Amniotic epithelial cell (primary cell): ENCODE measurements at places on chromosomes 7 and 10.

DNA sequence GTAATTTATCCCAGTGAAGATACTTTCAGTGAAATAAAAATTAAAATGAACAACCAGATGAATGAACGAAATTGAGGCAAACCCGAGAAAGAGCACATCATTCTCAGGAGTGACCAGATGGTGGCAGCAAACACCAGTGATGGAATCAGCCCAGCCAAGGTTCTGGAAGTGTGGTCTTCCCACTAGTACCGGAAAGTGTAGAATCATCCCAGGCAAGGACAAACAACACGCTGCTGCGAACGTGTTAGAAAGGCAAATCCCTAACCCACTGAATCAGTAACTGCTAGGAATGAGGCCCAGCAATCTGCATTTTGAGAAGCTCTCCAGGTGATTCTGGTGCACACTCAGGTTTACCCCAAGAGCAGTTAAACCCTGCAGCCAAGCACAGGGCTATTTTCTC is 15.5 kb upstream of the SLC18A3 start:
- DNase-seq, result peak; percentile 67

DNA sequence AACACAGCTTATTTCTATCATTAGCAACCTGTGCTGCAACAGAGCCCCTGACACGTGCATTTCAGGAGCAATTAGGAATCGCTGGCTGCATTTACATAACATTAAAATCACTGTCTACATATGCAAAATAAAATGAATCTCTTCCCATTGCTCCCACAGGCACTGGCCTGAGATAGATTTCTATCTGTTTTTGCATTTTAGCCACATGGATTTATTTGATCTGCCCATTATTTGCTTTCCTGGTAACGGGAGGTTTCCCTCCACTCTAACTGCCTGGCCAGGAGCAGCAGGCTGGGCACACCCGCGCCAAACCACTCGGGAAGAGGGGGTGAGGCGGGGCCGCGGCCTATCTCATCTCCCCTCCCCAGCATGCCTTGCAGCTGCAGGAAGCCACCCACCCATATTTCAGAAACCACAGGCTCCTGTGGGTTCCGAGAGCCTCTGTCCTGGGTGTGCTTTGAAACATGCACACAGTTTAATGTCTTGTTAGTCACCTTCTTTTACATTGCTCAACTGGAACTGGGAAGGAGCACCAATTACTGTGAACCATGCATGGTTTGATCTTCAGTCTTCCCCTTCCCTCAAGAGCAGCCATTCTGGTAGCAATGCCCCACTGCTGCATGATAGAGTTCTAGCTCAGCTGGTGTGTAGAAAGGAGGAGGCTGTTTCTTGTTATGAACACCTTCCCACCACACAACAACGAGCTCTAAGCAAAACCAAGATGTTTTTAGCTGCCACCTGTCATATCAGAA is 37.7 kb upstream of the IKZF1 start:
- DNase-seq, result no peak

- DNase-seq, result no peak
Measured at GRCh38 chr7:81355911-81356310, 413.9 kb downstream of the HGF start.

DNA sequence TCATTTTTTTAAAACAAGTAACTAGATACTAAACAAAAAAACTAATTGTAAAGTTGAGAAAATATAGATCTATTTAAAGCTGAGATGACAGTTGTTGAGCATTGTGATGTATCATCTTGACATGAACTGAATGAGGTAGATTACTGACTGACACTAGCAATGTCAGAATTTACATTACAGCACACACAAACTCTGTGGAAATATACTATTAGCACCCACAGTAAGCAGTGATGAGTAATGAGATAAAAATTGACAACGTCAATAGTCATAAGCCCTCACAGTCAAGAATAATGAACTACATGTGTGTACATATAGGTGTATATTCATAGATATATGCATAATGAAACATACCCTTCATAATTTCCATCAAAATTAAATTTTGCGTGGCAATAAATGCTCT is 368.4 kb downstream of the TFEC start:
- DNase-seq, result peak; percentile 4

DNA sequence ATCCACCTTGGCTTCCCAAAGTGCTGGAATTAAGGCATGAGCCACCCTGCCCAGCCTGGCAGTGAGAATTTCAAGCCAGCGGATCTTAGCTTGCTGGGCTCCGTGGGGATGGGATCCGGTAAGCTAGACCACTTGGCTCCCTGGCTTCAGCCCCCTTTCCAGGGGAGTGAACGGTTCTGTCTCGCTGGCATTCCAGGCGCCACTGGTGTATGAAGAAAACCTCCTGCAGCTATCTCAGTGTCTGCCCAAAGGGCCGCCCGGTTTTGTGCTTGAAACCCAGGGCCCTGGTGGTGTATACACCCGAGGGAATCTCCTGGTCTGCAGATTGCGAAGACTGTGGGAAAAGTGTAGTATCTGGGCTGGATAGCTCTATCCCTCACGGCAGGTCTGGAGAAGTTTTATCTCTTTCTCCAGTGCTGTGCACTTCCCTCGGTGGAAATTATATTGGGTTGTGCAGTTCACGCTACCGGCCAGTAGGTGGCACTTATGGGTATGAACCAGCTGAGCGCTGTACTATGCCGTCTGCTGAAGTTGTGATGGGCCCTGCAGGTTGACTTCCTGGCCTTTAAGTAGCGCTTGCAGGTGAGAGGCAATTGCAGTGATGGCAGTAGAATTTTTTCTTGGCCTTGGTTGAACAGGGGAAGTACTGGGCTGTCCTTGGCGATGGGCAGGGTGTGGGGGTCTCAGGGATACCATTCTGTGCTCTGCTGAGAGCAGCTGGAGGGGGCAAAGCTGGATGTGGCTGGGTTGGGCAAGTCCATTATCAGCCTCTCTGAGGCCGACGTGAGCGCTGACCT is 138.0 kb upstream of the MTPN start:
- peak; percentile 62 for DNase-seq

- DNase-seq, result no peak
Measured at GRCh38 chr7:117771756-117772155, 101.5 kb downstream of the CTTNBP2 start.

GRCh38 chr10:36003031-36003600 is 361.0 kb upstream of the FZD8 start:
- no peak for DNase-seq

DNA sequence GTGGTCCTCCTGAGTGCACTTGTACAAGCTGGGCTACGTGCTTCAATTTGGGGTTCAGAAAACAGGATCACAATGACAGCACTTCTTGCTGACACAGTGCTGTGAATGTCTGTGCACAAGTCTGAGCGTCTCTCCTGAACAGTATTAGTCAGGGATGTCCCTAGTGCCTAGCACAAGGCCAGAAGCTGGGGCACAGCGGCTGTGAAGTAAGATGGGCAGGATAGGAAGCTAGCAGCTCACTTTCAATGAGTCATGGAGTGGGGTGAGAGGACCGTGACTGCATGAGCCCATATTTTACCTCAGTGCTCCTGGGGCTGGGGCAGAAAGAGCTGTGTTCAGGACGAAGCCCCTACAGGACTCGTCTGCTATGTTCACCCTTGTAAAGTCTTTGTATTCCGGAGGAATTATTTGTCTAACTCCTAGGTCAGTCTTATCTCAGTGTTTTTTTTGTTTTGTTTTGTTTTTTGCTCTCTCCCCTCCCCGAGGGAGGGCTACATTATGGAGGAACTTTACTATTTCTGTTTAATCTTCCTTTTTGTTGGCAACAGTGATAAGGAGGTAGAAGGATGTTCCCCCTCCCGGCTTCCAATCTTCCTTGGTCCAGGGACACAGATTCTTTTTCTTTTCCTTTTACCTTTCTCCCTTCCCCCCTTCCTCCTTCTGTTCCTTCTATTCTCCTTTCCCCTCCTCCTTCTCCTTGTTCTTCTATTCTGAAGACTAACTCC is 2.8 kb upstream of the LRMDA start:
- peak; percentile 35 for DNase-seq

GRCh38 chr10:76195654-76196390 is 764.4 kb downstream of the LRMDA start:
- peak; percentile 53 for DNase-seq

GRCh38 chr10:13092291-13093102 is 7.5 kb upstream of the OPTN start:
- no peak for DNase-seq

DNA sequence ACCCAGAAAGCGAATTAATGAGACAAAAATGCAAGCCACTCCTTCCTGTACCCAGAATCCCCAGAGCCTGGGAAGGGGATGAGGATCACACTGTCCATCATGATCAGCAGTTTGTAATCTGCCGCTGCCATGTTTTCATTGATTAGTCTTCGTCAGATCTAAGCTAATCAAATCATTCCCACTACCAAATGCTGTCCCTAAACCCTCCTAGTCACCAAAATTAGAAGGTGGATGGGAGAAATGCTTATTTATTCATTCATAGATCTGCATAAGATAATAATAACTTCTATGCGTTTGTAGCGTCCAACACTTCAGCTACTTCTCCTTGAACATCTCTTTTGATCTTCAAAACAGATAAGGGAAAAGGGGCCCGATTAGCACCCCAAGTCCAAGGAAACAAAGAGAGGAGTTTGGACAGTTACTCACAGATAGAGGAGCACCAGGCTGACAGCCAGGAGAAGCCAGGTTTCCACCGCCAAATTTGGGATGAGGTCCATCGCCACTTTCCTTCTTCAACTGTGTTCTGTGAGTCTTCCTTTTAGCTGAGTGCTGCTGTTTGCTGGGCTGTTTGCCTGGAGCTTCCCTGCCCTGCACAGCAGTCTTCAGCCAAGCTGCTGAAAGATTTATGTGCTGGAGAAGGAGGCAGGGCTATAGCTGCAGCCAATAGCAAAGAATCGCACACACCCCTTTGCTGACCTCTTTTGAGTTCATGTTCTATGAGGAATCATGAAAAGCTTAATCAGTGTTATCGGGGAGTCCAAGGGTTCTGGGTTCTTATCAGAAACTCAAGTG is at the start of gene CYP3A5:
Gene CYP3A5 (minus strand): TSS at position 597 of the 792 bp plus-strand sequence. CDS start 100 bp downstream, at position 497.
- DNase-seq, result peak; percentile 48

DNA sequence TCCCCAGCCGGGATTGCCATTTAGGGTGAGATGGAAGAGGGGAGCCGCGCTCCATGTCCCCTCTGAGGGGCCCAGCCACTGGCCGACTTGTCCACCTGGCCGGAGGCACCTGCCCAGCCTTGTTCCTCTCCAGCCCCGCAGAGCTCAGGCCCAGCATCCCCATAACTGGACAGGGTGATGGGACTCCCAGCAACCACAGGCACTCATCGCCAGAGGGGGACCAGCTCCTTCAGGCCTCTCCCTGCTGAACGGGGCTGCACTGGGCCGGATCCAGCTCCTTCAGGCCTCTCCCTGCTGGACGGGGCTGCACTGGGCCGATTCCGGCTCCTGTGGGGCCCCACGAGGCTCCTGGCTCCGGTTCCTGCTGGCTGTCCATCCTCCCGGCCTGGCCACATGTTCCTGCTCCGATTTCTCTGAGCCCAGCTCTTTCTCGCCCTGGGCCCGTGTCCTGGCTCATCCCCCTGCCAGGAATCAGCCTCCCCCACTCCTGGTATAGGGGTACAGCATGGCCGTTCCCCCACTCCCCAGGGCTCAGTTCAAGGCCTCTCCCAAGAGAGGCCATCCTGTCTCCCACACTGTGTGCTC is 56.1 kb upstream of the ADGRA1 start:
- DNase-seq, result no peak

DNA sequence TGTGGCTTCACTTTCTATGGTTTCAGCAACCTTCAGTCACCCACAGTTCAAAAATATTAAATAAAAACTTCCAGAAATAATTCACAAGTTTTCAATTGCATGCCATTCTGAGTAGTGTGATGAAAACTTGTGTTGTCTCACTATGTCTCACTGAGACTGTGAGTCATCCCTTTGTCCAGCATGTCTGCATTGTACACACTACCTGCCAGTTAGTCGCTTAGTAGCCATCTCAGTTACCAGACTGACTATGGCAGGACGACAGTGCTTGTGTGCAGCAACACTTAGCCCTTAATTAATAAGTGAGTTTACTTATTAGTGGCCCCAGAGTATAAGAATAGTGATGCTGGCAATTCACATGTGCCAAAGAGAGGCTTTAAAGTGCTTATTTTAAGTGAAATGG is 22.5 kb downstream of the CCDC186 start:
- DNase-seq, result peak; percentile 77

GRCh38 chr10:94104316-94105000 is 110.7 kb downstream of the PLCE1 start:
- DNase-seq, result peak; percentile 29
